Pulmonary artery endothelial cell (primary cell): ENCODE measurements at places on chromosomes 16 and 17. TPM values are rescaled to one million over a fixed set of nuclear protein-coding genes. Genes with fewer than 3 reads are reported as not detected.

Gene IGF2BP1
- 0.21 and 0.40 TPM in 2 replicates for total RNA-seq

Gene PSMC5
- total RNA-seq: 134 and 137 TPM in 2 replicates

Gene ZNF821
- total RNA-seq: 4.7 and 5.2 TPM in 2 replicates

DNA sequence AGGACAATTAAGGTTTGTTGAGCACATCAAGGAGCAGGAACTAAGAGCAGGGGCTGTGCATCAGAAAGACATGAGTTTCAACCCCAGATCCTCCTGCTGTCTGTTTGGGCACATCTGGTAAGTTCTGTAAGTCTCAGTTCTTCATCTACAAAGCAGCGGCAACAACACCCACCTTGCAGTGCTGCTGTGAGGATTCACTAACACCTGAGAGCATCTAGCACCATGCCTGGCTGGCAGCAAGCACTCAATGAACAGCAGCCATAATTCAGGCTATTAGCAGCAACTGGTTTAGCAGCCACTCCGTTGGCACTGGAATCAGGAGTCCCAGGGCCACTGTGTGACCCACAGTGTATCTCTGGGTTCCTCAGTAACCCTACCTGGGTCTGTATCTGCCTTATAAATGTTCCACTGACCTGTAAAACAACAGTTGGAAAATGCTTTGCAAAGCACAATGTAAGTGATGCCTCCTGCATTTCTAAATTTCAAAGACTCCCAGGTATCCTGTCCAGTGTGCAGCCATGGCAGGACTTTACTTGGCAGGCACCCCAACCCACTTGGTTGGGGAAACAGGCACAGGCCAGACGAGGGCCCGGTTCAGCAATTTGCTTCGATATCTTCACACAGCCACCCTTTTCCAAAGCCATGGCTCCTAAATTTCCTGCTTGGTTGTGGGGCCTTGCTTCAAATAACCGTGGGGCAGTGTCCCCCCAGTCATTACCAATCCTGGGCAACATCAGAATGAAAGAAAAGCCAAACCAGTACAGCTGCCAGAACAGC lies 4.2 kb downstream of the ST3GAL2 start:
- DNase-seq: no peak

- DNase-seq: no peak
Measured at GRCh38 chr16:18834864-18835263, 33.5 kb upstream of the ARL6IP1 start.

GRCh38 chr16:50555952-50556673 lies 7.9 kb downstream of the NKD1 start:
- DNase-seq: no peak

DNA sequence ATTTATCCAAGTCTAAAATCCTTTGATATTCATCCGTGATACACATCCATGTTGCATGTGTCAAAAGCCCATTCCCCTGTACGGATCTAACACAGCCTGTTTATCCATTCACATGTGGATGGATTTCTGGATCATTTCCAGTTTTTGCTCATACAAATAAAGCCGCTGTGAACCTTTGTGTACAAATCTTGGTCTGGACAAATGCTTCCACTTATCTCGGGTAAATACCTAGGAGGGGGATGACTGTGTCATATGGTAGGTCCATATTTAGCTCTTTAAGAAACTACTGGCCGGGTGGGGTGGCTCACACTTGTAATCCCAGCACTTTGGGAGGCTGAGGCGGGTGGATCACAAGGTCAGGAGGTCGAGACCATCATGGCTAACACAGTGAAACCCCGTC lies 6.3 kb upstream of the TBCD start:
- no peak for DNase-seq
